Keratinocyte (primary cell): ENCODE measurements at places on chromosomes 5 and 9.

DNA sequence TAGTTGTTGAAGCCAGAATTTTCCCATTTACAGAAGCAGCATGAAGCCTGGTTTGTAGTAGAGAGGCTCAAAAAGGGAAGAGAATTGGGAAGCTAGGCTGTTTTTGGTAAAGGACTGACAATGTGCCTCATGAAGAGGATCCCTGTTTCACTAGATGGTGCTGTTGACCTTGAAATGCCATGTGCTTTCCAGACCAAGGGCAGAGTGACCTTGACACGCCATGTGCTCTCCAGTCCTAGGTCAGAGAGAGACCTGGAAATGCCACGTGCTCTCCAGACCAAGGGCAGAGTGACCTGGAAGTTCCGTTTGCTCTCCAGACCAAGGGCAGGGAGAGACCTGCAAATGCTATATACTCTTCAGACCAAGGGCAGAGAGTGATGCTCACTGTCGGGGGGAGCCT, 32.0 kb downstream of the UNC13B start:
- DNase-seq: no peak

- DNase-seq: no peak
Observed at GRCh38 chr9:75106857-75107256, 18.5 kb downstream of the OSTF1 start.

- DNase-seq: no peak
Observed at GRCh38 chr9:134128727-134129679, 6.9 kb upstream of the WDR5 start.

DNA sequence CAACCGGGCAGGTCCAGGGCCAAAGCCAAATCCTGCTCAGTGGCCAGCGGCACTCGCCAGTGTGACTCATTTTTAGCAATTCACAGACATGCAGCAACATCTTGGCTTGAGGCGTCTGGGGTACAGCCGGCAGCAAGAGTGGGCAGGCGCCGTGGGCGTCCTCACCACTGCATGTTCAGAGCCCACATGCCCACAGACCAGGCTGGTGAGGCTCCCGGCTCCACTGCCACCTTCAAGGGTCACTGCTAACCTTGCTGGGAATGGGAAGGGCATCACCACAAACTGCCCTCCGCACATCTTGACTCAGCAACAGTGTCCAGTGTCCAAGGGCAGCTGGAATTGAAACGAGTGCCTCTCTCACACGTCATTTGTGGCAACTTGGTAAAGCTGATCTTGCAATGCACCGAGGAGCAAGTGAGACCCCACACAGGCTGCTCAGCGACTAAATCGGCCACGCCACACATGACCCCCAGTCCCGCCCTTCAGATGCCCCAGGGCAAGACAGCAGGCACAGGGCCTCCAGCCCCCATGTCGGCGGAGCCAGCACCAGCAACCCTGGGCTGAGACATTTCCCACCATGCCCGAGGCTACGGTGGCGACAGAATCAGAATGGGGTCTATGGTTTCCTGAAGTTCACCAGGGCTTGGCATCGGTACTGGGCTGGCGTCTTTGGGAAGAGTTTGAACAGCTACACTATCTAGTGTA, 140.3 kb downstream of the ROR2 start:
- DNase-seq: no peak

DNA sequence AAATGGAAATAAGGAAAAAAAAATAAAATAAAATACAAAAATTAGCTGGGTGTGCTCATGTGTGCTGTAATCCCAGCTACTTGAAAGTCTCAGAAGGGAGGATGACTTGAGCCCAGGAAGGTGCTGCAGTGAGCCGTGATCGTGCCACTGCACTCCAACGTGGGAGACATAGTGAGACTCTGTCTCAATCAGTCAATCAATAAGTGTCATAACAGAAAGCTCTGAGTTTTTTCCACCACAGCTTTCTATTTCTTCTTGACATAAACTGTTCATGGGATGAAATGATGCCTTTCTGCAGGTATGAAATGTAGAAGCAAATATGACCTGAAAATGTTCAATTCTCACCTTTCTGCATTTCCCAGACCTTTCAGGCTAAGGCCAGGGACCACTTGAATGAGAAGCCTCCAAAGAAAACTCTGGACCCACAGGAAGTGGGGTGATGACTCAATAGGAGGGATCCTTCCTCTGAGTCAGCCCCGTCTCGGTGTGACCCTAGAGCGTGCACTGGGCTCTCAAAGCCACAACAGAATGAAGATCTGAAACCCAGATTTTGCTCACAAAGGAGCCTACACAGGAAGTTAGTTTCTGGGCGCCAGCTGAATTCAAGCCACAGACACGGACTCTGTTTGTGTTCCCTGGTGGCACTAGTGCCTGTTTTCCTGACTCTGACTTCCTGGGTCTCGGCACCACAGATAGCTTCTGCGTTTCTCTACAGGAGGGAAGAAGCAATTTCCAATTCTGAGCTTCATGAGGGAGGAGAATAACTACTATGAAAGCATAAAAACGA, 62.0 kb downstream of the ANKH start:
- DNase-seq: peak; percentile 17

- no peak for DNase-seq
Observed at GRCh38 chr9:81519816-81520495, 169.4 kb downstream of the TLE1 start.

- DNase-seq: peak; percentile 68
Observed at GRCh38 chr9:88766778-88767503, 224.3 kb upstream of the S1PR3 start.

- DNase-seq: no peak
Observed at GRCh38 chr5:141382469-141383294, at the start of gene PCDHGA7. TSS of gene PCDHGA7 (plus strand) at chr5:141382742. CDS start at chr5:141382900, 158 bp downstream.

DNA sequence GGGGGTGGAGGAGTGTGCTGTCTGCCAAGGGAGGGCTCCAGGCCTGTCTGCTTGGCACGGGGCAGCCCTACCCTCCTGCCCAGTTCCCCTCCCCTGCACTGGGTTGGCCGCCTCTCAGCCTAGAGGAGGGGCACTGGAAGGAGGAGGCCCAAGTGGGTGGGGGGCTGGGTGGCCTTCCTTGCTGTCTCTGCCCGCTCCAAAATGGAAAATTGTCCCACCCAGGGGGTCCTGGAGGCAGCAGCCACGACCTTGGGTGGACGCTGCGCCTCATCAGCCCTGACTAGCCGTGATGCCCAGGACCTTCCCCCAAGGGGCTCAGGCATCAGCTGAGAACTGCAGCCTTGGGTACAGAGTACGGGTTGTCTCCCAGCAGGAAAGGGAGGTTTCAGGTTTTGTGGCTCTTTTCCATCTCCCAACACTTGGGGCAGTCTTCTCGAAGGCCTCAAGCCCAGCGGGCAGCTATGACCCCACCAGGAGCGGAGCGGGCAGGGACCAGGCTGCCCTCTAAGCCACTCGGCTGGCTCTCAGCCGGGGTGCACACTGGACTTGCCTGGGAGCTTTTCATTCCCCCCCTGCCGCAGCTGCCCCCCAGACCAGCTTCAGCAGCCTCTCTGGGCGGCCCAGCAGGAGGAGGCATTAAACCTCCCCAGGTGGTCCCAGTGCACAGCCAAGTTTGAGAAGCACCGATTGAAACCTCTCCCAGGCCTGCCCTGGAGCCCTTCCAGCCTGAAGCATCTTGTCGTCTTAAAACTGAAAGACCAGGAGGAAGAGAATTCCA, 20.6 kb downstream of the NTNG2 start:
- no peak for DNase-seq

DNA sequence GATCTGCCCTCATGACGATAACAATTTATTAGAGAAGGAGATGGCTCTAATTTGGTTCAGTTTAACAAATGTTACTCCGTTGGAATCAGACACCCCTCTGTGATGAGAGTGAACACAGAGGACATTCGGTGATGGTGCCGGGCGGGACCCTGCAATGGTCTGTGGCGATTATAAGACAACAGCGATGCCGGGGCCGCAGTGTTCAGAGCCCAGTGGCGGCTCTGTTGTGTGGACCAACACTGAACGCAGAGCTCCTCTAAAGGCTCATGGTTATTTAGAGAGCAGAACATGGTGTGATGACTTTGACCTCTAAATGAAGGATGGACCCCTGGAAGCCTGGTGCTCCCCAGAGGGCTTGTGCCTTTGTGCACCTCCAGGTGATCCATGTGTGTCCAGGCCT, 21.2 kb downstream of the UBE2QL1 start:
- DNase-seq: no peak

DNA sequence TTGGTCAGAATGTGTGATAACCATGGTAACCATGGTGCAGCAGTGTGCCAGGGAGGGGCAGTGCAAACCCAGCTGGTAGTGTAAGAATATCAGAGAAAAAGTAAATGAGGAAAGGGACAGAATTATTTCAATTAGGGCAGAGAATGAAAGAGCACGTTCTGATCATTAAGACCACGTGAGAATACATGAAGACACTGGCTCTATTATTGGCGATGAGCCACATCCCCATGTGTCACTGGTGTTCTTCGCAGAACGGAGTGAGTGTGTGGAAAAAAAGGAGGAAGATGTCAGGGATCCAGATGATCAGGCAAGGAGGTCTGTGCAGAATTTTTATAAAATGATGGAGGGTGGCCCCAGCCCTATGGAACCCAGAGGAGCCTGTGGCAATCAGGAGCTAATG, 315.5 kb downstream of the SEMA5A start:
- no peak for DNase-seq

DNA sequence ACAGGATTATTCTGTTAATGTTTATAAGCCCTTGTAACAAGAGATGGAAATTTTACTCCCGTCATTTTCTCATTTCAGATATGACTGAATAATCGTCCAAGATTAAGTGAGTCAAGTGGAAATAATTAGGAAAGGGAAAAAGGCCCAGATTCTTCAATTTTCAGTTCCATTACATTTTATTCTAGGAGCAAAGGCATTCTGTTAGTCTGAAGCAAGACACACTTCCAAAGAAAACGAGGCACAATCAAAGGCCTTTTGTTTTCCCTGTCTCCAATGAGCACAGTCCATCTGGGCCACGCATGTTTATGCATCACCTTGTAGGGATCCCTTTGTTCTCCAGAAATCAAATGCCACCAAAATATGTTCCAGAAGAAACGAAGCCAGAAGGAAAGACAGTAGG, 382.9 kb upstream of the RFX3 start:
- no peak for DNase-seq

- no peak for DNase-seq
Observed at GRCh38 chr5:109695005-109695926, 5.5 kb downstream of the MAN2A1 start.

DNA sequence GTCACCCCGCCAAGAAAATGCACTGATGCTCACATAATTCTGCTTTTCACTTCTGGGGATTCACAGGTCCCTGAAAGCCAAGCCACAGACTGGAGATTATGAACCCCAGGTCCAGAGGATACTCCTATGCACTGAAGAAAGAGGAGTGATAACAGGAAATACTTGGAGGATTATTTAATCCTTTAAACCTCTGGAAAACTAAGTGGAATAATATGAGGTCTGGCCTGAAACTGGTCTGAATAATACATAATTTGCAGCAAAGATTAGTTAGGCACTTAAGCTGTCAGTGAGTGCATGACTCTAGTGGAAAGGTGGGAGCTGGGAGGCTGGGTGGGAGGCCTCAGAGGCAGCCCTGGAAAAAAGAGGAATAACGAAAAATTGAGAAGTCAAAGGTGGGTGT, 45.7 kb downstream of the MARCHF3 start:
- DNase-seq: no peak
